ENCODE measurements at places on chromosomes 1 and 21.

GRCh38 chr1:67942274-67942673 is 108.2 kb downstream of the DIRAS3 start:
- DNase-seq, result no peak

DNA sequence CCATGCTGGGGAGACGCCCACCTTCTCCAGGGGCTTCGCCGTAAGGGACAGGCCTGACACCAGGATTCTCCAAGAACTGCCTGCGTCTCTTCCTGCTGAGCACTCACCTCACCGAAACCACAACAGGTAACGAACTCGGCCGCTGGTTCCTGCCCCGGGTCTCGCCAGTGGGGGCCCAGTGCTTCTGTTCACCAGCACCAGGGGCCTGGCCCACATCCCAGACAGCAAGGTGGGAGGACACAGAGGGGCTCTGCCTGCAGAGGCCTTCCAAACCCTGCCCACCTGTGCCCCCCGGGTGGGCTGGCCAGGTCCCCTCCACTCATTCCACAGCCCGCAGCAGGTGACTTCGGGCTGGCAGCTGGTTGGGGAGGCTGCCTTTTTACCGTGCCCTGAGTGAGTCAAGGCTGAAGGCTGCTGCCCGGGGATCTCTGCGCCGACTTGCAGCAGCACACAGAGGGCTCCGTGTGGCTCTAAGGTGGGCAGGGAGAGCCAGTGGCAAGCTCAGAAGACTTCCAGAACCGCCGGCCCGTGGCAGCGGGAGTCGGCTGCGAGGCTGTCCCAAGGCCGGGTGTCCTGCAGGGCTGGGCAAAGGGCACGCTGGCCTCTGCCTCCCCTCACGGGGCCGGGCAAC is 14.7 kb upstream of the COL18A1 start:
- no peak for DNase-seq

DNA sequence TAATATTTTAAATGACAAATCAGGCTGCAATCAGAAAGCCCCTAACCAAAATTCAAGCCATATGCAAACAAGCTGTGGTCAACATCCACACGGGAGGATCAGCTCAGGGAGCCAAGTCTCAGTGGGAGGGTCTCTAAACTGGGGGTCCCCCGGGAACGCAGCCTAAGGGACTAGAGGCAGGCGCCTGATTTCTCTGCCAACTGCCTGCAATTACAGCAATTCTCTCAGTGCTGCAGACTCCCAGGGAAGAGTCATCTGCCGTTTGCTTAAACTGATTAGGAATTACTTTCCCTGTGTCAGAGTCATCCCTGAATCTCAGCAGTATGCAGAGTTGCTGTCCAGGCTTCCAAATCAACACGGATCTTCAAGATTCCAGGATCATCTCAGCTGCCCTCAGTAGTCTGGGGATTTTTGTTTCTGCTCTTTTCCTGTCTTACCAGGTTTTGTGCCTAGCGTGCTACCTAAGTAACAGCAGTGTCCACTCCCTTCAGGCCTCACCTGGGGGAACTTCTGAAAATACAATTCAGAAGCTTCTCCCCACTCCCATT is 247.8 kb downstream of the RRAGC start:
- DNase-seq, result no peak

DNA sequence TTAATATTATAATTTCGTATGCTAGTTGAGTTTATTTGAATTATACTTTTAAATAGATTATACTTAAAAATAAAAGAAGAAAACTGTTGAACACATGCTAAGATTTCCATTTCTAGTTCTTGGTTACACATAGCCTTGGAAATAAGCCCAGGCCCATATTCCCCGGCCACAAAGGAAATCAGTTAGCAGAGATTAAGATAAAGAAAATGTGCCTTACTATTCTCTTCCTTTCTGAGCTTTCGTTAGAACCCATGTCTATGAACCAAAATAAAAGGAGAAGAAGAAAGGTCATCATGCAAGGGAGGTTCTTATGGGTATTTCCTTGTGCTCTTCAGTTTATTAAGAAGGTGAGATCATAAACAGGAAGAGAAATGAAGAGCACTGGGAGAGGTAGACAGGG is 32.3 kb upstream of the CRP start:
- no peak for DNase-seq

DNA sequence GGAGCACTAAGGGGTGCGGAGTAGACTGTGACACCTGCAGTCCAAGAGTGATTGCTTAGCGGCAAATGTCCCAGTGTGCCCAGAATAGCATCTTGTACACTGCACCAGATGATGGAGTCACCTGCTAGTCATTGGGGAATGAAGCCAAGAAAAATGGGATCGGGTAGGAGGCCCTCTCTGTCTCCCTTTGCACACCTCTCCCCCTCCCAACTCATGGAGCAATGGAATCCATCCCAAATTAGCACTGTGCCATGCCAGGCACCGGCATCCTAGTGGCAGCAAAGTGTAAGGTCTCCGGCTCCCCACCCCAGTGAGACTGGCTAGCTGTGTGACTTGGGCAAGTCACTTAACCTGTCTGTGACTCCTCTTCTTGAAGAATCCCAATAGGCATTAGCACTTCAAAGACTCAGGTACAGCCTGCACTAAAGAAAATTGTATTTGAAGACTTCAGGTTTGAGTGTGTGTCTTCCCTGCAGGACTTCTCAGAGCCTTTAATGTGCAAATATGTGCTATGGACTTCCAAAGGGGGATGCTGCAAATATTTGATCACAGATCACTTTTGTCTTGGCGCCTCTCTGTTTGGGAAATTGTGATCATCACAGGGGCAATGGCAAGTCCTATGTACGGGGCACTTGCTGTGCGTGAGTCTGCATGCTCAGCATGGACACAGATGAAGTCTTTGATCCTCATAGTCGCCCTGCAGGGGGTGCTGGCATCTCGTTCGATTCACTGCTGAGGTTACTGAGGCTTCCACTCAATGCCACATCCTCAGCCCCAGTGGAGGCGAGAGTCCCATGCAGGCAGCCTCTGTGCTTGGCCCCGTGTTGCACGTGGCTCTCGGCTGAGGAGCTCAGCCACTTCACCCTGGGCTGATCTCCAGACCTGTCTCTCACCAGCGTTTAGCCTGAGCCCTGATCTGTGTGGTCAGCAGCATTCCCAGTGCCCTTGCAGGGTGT is 272.9 kb upstream of the C1orf174 start:
- no peak for DNase-seq

GRCh38 chr1:94296018-94296417 is 58.6 kb upstream of the ARHGAP29 start:
- no peak for DNase-seq

- no peak for DNase-seq
Observed at GRCh38 chr1:201226178-201226514, 35.5 kb downstream of the IGFN1 start.

DNA sequence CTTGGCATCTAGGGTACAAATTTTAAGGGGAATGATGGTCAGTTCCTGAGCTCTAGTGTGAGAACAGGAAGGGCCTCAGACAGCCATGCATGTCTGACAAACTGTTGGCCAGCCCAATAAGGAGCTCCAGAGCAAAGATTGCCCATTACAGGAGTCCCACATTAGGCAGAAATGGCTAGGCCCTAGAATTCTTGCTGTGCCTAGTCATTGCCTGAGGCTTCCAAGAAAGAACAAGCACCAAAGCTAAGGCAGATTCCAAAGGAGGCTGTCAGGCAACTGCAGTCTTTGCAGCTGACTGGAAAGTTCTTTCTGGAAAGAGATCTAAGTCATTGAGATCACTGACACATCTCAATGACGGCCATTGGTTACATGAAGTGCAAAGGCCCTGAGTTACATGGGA is 3.9 kb upstream of the STIL start:
- no peak for DNase-seq

- no peak for DNase-seq
Observed at GRCh38 chr21:45994086-45994661, 12.6 kb downstream of the COL6A1 start.

GRCh38 chr21:34029743-34030528 is 43.4 kb upstream of the MRPS6 start:
- DNase-seq, result peak; percentile 26

GRCh38 chr21:46457801-46458314 is 833 bp upstream of the DIP2A start:
- DNase-seq, result no peak
